ENCODE measurements at places on chromosomes 11 and 22.

DNA sequence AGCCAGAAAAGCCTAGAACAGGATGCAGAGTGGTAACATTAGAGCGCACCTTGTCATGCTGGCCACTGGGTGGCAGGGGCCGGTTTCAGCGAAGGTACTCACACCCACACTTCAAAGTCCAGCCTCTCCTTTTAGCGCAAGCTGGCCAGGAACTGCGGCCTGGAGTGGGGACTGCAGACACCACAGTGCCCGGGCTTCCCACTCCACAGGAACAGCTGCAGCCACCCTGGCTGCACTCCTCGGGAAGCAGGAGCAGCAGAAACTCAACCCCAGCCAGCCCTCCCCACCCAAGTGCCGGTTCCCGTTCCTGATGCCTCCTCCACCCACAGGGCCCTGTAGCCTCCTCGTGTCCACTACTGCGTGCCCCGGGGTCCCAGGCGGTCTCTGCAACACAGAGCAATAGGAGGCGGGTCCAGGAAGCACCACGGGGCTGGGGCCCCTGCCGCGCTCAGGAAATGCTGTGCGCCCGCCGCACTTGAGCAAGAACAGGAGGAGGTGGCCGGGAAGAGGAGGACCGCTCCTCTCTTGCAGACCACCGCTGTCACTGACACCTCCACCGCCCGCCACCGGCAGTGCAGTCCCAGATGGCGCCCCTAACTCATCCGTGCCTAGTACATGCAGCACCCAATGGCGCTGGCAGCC lies 2.2 kb downstream of the RFPL2 start:
- peak; percentile 43 for DNase-seq

GRCh38 chr11:130369141-130369691 lies 54.5 kb upstream of the ZBTB44 start:
- no peak for DNase-seq

DNA sequence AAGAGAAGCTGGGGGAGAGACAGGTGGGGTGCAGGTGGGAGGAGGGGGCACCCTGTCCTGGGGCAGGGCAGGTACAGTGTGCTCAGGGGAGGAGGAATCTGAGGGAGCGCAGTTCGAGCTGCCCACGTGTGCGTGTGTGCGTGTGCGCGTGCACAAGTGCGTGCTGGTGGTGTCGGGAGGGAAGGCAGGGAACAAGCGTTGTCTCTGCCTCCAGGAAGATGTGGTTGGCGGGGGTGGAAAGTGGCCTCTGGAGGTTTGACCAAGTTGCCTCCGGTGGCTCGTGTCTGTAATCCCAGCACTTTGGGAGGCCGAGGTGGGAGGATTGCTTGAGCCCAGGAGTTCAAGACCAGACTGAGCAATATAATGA lies 49.9 kb upstream of the THY1 start:
- no peak for DNase-seq

- no peak for DNase-seq
These were observed 162.0 kb downstream of the SWAP70 start for GRCh38 chr11:9825895-9826294.

DNA sequence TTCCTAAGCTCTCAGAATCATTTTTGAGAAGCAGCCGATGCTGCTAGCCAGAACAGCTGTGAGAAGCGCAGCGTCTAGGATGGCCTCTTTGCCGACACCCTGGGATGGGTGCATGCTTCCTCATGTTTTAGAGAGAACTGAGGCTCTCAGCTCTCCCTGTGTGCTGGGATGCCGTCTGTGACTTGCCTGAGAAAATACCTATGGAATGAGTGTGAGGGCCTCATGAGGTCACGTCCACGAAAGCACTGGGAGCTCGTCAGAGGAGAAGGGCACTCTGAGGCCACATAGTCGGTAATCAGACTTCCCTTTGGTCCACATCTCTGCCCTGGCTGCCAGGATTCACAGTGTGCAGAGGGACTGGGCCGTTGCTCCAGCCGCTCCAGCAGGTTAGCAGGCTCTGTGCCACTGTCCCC lies 54.7 kb downstream of the MICAL3 start:
- DNase-seq, result no peak

DNA sequence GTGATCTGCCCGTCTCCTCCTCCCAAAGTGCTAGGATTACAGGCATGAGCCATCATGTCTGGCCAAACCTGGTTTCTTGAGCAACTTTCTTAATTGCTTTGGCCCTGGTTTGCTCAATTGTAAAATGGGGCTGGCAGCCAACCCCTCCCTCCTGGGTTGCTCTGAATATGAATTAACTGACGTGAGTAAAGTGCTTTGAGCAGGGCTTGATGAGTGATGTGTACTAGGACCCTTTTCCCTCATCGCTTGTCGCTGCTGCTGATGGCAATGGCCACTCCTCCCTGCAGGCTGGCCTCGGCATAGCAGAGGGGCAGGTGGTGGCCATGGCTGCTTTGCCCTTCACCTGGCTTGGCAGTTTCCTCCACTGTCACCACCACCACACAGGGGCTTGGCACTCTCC lies 41.5 kb downstream of the RNF141 start:
- DNase-seq, result no peak

GRCh38 chr11:70713086-70713835 lies 314.9 kb downstream of the CTTN start:
- DNase-seq, result no peak

DNA sequence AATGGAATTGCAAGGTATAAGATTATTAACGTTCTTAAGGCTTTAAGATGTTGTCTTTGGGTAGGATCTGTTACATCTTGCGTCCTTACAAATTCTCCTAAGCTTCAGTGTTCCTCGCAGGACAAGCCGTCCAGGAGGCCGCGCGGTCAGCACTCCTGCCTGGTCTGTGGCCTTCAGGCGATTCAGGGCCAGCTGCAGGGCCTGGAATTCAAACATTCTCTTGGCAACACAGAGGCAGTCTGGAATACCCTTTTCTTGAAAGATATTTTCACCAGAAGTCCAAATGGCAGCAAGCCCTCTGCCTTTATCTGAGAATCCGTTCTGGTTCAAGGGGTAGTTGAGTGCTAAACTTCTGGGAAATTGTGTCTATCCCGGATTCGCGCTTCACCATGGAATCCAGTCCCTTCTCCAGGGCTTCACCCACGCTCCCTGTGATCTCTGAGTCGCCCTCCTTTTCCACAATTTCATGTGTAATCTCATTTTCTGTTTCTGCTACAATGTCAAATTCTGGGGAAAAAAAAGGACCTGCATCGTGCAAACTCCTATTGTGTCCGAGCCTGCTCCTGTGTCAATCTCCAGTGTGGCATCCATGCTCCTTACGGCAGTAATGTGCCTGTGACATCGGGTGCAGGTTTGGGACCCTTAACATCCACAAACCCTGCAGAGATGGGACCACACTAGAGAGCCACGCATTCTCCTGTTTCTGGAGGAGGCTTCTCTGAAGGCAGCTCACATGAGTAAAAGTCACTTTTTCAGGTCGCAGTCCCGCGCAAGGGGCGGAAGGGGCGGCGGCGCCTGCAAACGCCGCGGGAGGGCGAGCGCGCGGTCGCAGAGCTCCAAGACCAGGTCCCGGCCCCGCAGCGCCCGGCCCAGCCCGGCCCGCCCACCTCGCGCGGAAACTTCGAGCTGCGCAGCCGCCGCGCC lies 25.4 kb upstream of the SORL1 start:
- peak; percentile 74 for DNase-seq

GRCh38 chr11:117095284-117096161 lies 2.7 kb downstream of the SIK3 start:
- no peak for DNase-seq

DNA sequence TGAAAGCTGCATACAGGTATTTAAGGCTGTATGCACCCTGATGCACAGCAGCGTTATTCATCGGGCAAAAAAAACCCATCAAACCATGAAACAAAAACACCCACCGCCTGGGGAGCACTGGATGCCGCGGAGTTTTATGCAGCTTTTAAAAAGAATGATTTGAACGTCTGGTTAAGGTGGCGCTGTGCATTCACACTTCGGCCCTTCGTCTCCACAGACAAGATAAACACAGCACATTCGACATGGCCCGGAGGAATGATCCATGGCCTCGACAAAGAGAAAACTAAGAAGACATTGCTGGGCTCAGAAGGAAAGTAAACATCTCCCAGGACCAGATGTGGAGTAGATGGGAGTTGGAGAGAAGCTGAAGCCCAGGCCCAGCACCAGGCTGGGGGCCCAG lies 40.8 kb upstream of the GAL start:
- no peak for DNase-seq

DNA sequence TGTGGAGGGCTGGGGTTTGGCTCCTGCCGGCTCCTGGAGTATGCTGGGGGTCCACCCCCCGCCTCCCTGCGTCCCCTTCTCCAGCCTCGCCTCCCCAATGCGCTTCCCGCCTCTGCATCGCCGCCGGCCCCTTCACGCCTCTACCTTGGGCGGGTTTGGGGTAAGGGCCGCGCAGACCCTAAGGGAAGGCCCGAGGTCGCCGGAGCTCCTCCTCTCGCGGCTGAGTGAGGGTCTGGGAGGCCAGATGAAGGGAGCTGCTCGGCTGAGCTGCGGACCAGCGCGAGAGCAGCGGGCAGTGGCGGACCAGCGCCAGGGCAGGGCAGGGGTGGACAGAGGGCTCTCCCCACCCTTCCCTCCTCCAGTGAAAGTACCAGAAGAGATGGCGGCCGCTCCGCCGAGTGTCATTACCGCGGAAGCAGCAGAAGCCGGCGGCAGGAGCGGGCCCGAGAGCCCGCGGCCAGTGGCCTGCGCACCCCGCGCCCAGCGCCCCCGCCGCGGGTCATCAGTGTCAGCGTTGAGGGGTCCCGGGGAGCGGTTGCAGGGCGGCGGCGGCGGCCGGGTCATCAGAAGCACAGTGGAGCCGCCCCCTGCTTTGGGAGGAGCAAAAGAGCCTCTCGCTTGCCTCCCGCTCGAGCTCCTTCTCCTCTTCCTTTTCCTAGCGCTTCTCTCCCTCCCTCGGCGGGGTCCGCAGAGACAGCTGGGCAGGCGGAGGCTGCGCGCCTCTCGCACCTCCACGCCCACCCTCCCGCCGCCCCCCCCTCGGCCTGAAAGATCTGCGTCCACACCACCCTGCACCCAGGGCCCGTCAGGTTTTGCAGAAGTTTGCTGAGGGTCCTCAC lies 255.6 kb upstream of the CADM1 start:
- no peak for DNase-seq

- DNase-seq, result no peak
These were observed 398 bp upstream of the ATG16L2 start for GRCh38 chr11:72813740-72814285.

GRCh38 chr11:99268886-99269285 lies 248.1 kb downstream of the CNTN5 start:
- DNase-seq, result no peak

DNA sequence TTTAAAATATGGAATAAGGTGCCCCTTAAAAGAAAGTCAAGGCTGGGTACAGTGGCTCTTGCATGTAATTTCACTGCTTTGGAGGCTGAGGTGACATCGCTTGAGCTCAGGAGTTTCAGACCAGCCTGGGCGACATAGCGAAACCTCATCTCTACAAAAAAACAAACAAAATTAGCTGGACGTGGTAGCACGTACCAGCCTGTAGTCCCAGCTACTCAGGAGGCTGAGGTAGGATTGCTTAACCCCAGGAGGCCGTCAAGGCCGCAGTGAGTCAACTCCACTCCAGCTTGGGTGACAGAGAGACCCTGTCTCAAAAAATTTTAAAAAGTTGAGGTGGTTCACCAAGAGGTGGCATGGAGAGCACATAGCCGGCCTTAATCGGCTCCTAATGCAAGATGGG lies 17.7 kb upstream of the ADORA2A start:
- DNase-seq, result no peak

DNA sequence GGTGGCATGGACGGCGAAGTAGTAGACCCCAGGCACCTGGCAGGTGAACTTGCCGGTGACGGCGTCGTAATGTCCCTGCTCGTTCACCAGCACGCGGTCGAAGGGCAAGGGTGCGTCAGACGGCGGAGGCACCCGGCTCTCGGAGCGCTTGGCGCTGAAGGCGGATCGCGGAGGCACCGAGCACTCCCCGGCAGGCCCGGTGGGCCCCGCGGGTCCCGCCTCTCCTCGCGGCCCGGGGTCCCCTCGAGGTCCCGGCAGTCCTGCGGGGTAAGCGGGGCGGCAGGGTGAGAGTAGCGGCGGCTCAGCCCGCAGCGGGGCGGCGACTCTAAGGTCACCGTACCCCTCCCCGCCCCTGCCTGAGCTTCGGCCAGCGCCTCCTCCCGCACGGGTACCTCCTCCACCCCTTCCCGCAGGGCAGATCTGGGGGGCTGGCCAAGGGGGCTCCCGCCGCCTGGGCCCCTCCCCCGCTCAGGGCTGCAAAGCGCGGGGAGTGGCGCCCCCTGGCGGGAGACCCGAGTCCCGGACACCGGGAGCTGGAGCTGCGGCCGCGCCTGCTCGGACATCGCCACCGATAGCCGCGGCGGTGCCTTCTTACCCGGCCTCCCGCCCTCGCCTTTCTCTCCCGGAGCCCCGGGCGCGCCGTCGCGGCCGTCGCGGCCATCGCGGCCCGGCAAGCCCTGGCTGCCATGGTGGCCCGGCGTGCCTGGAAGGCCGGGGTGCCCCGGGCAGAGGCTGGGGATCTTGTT lies 921 bp downstream of the C1QTNF5 start:
- peak; percentile 65 for DNase-seq

DNA sequence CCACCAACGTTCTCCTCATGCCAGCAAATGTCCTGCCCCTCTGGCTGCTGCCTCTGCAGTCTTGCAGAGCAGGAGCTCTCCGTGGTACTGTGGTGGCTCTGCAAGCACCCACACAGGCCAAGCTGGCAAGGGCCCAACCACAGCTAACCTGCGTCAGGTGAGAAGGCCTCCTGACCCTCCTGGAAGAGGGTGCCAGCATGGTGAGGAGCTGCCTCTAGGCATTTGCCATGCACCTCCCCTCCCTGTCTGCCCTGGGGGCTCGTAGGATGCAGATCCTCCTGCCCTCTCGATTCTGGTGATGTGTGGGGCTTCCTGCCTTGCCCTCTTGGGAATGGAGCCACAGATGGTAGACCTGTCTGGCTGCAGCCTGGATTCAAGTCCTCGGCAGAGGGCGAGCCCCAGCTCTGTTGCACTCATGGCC lies 1408.8 kb downstream of the TBC1D22A start:
- DNase-seq, result no peak

GRCh38 chr11:58395581-58395980 lies 11.1 kb downstream of the OR5B3 start:
- no peak for DNase-seq

DNA sequence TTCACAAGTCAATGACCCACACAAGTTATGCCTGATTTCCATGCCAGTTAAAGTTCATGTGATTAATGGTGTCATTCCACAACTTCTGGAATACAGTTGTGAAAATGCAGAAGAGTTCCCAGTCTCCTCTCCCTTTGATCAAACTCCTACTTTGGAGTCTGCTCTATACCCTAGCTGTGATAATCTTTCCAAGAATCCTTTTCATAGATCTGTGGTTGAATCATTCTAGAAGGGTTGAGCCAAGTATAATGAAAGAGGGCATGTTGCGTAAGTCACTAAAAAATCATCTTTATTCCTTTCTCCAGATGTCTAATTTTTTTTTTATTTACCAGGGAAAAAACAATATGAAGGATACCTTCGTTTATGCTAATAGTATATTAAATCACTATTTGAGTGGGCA lies 89.7 kb upstream of the CARD18 start:
- DNase-seq, result no peak

GRCh38 chr11:68470304-68470811 lies 9.8 kb downstream of the PPP6R3 start:
- DNase-seq, result no peak

DNA sequence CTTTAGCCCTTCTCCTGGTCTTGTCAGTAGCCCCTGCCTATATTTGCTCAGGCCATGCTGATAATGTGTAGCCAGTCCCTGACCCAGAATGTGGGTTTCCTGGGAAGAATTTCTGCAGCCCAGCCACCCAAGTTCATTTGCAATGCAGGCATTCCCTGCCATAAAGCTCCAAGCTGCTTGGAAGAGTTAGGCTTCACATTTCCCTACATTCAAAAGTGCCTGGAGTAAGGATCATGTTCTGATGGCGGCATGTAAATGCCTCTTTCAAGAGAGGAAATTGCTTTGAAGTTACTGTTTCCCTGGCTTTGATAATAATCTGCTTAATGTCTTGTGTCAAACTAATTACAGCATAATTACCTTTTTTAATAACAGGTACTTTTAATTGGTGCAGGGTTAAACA lies 266.1 kb downstream of the MIAT start:
- DNase-seq, result no peak
